Stimulated activated CD8-positive, alpha-beta memory T cell treated with anti-CD3 and anti-CD28 coated beads, Interleukin-15, amount 100 ng/mL, for 24 hours (primary cell): ENCODE measurements at places on chromosomes 1 and 21.

DNA sequence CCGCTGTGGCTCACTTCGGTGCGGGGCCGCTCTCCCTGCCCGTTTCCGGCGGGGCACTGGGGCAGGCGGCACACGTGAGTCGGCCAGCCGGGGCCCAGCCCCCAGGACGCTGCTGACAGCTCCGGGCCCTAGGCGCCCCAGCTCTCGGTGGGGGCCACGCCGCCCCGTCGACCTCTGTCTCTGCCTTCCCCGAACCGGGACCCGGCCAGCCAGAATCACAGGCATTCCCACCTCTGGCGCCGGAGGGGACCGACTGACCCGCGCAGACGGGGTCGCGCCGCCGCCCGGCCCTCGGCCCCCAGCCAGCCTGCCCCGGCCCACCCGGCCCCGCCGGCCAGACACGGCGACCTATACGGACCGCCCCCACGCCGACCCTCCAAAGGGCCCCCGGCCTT lies 755 bp downstream of the SCMH1 start:
- DNase-seq = no peak

DNA sequence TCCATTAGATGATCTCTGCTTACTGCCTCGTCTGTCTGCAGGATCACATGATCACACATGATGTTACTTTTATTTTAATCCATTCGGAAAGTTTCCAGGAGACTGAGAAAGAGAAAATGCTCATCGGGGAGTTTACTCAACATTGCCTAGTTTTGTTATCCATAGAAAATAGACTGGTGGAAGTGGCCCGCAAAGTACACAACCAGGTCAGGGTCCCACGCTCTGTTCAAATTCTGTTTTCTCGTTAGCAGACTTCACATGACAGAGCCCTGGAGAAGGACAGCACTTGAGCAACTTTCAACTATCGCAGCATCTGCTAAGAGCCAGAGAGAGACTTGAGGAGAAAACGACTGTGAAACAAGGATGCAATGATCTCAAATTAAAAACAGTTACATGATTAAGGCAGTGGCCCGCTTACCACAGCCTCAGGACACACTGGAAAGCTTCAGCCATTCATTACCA lies 44.2 kb downstream of the ADAMTS1 start:
- no peak for DNase-seq

- DNase-seq = no peak
Observed at GRCh38 chr1:155925506-155925905, 8.7 kb downstream of the KHDC4 start.

DNA sequence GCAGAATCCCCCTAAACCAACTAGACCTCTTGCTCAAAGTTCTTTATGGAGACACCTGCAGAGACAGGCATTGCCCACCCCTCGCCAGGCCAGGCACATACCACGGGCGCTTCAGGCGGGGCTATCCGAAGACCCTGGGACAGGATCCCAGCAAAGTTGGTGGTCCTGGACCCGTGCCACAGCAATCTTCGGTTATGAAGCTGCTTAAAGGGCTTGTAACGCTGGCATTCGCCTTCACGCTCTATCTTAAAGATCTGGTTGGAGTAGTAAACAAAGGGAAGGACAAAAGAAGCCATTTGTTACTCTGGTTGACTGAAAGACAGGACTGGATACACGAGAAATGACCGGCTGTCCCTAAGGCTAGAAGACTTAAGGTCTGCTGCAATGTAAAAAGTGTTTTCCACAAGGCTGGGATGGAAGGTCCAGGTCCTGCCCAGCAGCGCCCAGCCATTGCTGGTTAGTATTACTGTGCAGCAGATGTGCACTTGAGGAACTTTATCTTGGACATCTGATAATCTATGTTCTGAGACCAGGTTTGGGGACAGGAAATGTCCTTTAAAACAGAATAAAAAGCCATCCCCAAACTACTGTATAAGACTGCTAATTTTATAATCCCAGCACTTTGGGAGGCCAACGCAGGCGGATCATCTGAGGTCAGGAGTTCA lies 42.9 kb downstream of the PARP1 start:
- DNase-seq = no peak

- no peak for DNase-seq
Observed at GRCh38 chr1:213772128-213773063, 215.4 kb upstream of the PROX1 start.

DNA sequence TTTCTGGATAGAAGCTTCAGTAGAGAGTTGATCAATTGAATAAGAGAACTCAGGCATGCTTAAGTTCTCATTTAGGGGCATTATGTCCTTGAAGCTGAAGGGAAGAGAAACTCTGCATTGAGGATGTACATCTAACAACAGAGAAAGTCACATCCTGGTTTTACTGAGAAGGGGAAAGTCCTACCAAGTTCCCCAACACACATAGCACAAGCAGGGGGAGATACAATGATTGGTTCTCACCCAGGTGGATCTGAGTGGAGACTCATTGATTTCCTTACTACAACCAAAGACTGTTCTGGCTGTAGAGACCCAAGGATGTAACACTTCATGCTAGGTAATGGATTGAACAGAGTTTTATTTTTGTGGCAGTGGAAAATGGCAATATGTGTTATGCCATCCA lies 1.0 kb upstream of the KRTAP20-1 start:
- no peak for DNase-seq

DNA sequence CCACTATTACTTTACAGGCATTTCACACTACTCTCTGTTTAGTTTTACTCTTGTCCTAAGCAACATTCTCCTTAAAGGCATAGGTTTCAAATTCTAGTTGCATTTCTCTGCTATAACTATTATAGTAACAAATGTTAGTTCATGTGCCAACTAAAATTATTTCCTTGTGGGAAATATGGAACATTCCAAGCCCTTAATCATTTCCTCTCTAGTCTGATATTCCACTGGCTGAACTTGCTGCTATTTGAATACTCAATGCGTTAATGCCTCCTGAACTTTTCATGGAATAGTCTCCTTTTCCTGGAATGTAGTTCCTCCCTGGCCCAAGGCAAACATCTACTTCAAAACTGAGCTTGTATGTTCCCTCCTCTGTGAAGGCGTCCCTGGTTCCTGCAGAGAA lies 19.3 kb upstream of the TBX19 start:
- DNase-seq = no peak

GRCh38 chr1:160674415-160674814 lies 27.6 kb upstream of the SLAMF1 start:
- DNase-seq = no peak

GRCh38 chr1:100921110-100921706 lies 25.3 kb downstream of the SLC30A7 start:
- no peak for DNase-seq

DNA sequence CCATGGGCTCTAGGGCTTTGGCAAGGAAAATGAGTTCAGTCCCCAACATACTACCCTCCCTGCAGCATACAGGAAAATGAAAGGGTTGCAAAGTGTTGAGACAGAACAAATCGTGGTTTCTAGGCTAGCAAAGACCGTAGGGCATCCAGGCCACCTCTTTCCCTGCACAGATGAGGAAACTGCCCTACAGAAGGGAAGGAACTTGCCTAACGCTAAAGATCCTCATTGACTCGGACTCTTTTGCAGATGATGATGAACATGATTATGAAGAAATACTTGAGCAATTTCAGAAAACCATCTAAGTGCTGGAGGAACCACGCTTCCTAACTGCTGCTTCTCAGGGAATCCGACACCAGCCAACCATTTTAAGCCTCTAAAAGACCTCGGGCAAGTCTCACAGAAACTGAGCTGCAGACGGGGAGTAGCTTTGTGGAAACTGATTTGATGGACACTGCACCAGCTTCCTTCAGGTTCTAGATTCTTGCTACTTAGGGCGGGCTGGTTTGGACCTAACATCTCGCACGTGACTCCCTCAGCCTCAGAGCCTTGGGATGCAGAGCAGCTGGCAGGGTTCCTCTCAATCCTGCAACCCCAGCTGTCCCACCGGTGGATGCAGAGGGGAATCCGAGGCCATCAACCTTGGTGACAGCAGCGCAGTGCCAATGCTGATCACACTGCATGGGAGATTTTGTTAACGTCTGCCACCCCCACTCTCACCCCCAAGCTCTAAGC lies 13.4 kb downstream of the THEMIS2 start:
- no peak for DNase-seq

GRCh38 chr21:28099001-28099705 lies 893.5 kb downstream of the LTN1 start:
- no peak for DNase-seq

DNA sequence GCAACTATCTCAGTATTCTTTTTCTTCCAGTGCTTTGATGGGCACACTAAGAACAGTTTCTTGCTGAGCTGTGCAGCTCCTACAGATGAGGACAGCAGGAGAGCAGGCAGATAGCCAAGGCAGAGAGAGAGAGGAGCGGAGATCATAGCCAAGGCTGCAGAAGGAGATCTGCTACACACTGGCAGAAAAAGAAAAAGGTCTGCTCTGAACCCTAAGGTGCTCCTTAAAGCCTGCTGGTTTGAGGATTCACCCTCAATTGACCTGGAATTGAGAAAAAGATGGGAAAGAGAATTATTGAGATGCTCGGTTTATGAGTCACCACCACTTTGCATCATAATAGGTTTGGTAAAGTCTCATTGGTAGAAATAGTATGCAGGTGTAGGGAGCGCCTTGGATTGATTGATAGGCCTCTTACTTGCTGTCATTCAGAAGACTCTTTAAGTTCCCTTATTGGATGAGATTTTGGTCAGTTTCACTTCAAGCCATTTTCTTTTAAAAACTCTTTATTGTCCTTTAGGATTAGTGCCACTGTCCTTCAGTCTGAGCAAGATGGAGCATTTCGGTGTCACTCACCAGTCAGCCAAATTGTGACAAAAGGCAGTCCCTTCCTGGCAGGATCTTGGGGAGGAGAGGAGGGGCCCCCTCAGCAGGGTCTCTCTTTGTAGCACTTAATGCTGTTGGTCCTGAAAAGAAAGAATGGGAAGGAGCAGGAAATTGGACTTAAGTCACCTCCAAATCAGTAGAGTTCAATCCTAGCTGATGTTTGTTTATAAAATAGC lies 685.0 kb downstream of the ADGRL2 start:
- DNase-seq = no peak

DNA sequence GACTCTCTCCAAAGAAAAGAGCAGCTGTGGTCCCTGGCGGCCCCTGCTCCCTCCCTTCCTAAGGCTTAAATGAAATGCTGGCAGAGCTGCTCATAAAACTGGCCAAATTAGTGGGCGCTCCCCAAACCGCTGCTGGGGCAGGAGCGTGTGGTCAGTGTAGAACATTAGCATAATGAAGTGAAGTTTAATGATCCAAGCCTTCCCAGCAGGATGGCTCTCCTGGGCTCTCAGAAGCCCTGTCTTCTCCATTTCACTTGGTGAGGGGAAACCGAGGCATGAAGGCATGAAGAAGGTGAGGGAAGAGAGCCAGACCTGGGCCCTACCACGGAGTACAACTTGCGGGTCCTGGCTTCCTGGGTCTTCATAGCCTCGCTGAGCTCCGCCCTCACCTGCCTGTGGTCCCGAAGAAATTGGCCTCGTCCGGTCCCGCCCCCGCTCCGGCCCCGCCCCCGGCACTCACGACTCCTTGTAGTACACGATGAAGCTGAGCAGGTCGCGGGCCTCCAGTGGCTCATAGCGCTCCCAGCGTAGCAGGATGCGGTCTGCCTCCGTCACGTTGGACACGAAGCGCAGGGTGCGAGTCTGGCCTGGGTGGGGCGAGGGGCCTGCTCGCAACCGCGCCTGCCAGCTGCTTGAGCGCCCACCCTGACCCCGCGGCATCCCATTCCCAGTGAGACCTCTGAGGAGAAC lies 10.3 kb downstream of the INSRR start:
- DNase-seq = no peak

GRCh38 chr21:32728456-32728839 lies 635 bp upstream of the SYNJ1 start:
- DNase-seq = no peak

DNA sequence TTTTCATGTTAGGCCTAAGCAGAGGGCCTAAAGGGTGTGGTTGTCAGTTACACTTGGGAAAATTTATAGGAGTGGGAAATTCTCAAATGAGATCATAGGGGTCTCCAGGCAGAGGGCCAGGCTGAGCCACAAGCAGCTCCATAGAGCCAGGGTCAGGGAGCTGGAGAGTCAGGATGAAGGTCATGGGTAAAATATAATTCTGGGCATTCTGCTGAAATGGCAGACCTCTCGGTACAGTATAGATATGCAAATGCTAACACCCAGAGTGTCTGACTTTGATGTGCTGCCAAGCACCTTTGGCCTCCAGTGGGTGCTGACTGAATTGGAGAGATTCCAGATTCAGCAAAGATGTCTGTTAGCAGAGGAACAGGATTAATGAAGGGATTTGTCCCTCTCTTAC lies 40.1 kb downstream of the DNM3 start:
- DNase-seq = no peak

DNA sequence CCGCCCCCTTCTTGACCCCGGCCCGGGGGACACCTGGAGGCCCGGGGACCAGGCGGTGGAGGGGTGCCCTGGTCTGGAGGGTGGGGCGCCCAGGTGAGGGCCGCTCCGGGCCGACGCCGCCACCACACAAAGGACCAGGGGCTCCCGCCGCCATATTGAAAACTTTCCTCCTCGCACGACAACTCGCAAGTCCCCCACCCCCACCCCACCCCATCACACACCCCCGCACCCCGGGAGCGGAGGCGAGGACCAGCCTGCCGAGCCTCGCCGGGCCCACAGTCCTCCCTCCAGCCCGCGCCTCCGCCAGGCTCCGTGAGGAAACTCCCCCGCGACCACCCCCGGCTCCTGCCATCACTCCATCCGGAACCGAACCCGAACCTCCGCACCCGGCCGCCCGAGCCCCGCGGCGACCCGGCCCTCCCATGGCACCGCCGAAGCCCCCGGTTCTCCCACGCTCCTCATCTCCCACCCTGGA lies 733 bp downstream of the KDM5B start:
- DNase-seq = no peak

DNA sequence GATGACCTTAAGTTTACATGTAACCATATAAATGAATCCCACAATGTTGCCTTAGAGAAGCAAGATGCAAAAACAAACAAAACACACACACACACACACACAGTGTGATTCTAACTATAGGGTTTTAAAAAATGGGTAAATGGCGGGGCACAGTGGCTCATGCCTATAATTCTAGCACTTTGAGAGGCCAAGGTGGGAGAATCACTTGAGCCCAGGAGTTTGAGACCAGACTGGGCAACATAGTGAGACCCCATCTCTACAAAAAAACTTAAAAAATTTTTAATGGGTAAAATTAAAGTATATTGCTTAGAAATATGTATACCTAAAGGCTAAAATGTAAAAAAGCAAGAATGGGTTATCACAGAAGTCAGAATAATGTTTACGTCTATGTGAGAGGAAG lies 15.8 kb downstream of the KMO start:
- DNase-seq = no peak

GRCh38 chr1:15075817-15076216 lies 77.7 kb upstream of the TMEM51 start:
- no peak for DNase-seq

- DNase-seq = no peak
Observed at GRCh38 chr1:185520188-185520920, 203.3 kb upstream of the IVNS1ABP start.

GRCh38 chr1:16628361-16629111 lies 15.2 kb upstream of the NBPF1 start:
- no peak for DNase-seq
